KBM-7 (cell line): ENCODE measurements at places on chromosomes 3 and 15.
A peak's percentile ranks its signal among the peaks of the same experiment; 100 is the strongest.

GRCh38 chr3:63232764-63233396, 45.2 kb upstream of the SYNPR start:
- DNase-seq: no peak

DNA sequence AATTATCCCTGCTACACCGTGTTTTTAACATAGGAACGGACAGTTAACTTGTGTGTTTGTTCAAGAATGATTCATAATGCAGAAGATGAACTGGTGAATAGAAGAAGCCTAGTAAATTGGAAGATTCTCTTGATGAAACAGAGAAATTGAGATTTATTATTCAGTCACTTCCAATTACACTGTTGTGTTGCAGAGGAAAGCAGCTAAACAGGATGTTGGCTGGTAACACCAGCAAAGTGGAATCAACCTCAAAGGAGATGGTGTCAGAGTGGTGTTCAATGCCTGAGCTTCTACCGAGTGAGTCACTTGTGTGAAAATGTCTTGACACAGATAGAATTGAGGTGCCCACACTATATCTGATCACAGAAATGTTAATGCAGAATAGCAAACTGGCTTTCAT, 399.6 kb downstream of the LPP start:
- no peak for DNase-seq

DNA sequence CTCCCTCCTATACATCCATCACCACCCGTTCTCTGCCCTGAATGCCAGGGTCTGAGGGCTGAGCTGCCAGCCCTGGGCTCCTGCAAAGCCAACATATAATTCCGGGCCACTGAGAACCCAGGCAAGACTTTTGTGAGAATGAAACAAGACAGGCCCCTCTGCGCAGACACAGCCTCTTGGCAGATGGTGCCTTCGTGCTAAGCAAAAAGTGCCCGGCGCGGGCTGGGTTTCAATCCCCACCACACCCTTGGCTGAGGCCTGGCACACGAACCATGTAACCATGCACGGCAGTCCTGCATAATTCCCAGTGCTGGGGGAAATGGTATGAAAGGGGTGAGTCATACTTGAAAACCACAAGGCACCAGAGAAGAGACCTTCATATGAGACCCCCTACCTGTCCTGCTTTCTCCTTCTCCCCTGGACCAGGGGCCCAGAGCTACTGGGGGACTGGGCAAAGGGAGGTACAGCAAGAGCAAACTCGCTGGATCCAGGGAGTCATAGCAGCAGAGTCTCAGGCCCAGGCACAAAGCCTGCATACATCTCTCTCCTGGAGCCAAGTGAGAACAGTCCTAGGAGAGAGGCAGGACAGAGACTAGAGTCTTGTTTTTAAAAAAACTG, 26.1 kb upstream of the LOXL1 start:
- no peak for DNase-seq

GRCh38 chr15:79773128-79773527, 123.7 kb downstream of the MTHFS start:
- no peak for DNase-seq

DNA sequence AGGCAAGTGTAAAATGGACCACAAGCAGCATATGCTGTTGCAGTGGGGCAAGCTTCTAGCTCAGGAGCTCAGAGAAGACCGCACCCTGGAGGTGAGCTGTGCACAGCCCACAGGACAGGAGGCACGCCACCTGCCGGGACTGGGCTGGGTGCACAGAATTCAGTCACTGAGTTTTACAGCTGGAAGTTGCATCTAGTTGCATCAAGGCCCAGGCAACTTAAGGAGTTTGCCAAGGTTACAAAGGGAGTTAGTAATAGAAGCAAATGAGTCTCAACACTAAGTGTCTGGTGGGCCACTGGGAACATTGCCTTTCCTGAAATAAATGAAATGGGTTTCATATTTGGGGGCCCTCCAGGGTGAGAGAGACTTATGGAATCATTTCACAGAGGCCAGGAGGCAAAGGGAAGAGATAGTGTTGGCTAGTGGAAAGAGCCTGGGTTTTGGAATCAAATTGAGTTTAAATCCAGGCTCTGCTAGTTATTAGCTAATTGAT, 36.0 kb upstream of the TIMP4 start:
- no peak for DNase-seq

DNA sequence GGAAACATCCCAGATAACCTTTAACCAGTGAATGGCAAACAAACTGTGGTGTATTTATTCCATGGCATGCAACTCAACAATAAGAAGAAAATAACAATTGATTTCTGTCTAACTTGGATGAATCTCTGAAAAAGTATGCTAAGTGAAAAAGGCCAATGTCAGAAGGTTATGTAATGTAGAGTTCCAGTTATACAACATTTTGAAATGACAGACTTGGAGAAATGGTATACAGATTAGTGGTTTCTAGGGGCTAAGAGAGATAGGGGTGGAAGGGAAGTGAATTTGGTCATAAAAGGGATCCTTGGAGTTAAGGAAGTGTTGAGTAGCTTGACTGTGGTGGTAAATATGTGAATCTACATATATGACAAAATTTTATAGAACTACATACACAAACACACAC, 269.4 kb upstream of the SUCLG2 start:
- no peak for DNase-seq

GRCh38 chr3:10738688-10739372, 77.2 kb upstream of the SLC6A11 start:
- peak; percentile 80 for DNase-seq

GRCh38 chr3:35224565-35225295, 414.6 kb upstream of the ARPP21 start:
- DNase-seq: no peak

DNA sequence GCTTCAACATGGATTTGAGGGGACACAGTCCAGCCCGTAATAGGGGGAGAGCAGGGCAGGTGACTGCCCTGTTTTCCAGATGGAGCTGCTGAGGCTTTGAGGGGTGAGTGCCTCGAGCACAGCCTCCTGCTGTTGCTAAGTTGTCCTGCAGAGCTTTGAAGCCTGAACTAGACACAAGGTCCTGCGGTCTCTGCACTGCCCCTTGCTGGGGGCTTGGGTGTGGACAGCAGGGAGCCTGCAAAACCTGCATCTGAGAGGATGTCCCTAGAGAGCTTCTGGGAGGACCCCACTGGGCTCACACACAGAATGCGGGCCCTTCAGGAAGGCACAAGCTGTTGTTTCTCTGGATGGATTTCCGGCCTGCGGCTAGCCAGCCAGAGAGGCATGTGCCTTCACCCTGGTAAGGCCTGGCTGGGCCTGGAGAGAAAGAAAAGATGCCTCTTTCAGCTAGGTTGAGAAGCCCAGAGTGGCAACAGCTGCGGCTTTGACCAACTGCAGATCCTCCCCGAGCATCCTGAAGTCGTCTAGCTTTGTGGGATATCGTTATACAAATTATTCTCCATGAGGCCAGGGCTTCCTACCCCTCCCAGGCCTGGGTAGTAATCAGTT, 226.2 kb downstream of the SLCO3A1 start:
- no peak for DNase-seq

DNA sequence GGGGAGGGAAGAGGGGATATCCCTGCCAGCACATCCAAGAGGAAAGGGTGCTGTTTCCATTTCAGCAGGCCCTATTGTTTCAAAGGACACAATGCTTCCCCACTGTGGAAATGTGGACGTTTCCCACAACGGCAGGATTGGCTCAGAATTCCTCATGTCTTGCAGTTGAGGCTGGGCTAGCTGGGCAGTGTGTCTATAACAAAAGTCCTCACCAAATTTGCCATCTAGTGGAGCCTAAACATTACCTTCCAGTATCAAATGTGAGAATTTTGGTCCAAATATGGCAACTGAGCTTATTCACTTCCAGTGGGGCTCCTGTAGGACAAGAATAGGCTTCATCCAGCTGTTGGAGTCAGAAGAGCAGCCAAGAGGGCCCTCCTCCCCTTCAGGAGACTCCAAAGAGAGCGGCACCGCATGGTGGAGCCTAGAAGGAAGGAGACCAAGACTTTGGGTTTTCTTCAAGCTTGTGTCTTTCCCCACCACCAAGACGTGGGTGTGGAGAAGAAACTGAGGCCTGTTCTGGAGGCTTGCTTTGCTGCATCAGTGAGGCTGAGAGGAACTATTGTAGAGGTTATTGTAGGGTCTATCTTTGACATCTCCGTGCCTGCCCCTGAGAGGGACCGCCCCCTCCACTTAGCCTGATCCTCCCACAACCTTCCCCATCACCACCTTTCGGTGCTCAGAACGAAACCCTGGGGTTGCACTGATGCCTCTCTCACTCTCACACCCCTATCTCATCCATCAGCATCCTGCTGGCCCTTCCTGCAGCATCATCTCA, 45.3 kb upstream of the SLCO2A1 start:
- no peak for DNase-seq

- DNase-seq: no peak
These were observed 434.9 kb upstream of the THRB start for GRCh38 chr3:24929521-24929920.

DNA sequence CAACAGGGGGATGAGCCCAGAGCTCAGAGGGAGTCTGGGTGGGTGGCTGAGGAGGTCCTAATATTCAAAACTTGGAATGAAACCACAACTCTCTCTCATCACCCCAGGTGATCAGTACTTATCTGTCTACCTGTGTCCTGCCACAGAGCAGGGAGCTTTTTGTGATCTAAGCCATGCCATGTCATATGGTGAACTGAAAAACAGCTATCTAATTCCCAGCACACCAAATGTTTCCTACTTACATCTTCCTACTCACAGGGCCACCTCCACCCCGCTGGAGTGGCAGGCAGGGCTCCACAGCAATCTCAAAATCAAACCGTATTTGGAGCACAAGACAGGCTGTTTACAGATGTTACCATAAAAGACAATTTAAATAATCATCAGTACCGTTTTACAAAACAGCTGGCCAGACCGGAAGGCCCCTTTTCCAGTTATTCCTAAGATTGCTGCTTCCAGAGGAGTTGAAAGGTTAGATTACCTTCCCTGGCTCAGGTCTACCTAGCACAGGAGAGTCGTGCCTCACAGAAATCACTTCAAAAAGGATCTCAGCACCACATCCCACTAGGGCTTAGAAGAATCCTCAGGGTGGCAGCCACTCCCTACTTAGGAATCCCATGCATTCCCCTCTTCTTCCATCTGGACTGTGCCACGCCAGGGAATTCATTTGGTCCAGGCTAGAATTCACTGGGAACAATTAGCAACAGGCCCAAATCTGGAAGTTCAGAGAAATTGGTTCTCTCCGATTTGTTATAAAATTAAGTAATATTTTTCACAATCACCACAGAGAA, 226.6 kb upstream of the IL12A start:
- DNase-seq: no peak

DNA sequence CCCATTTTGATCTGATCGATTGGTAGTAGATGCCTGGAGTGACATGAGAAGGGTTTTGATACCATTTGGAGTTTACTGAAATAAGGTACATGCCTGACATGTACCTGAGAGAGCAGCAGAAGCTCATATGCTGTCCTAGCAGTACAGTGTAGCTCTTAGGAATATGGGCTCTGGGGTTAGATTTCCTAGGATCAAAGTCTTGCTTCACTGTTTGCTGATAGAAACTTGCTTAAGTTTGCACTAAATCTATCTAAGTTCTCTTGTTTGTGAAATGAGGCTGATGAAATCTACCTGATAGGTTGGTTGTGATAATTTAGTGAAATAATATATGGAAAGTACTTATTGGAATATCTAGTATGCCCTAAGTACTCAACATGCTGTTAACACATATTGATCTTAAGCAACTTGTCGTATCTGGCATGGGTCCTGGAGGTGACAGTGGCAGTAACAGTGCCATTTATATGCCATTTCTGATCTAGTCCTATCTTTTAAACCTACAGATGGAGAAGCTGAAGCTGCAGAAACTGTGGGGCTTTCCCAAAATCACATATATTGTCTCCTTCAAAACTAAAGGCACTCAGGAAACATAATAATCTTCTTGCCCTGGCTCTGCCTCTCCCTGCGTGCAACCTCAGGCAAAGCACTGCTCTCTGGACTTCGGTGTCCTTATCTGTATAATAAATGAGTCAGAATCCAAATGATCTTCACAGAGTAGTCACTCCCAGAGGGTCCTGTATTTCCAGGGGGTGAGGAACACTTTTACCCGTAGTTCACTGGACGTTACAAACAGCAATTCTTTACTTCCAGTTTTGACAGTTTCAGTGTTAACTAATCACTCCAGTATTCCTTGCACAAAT, 223.6 kb upstream of the SETMAR start:
- DNase-seq: no peak

- DNase-seq: no peak
These were observed 18.1 kb upstream of the POC1A start for GRCh38 chr3:52172262-52172757.

- DNase-seq: no peak
These were observed 205.6 kb downstream of the IL20RB start for GRCh38 chr3:137163241-137163871.

DNA sequence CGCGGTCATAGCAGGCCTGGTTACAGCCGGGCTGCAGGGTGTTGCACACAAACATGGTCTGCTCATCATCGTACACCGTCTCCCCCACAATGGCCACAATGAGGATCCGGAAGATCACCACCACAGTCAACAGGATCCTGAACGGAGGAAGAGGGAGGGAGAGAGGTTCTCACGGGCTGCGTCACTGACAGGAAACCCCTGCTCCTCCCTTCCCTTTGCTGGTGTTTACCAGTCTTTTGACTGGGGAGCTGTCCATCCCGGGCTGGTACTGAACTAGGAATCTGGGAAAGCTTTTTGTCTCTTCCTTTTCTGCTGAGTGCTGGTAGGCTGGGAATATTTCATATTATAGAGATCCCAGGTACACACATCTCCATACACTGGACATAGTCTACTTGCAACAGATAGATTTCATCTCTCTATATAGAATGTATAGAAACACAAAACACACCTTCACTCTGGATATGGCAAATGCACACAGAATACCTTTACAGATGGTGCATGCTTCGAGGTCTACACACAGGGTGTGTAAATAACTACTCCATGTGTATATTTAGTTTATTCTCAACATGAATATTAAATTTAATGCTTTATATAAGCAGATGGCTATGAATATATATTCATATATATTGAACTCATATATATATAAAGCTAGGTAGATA, 1.4 kb downstream of the GJD2 start:
- DNase-seq: peak; percentile 77

DNA sequence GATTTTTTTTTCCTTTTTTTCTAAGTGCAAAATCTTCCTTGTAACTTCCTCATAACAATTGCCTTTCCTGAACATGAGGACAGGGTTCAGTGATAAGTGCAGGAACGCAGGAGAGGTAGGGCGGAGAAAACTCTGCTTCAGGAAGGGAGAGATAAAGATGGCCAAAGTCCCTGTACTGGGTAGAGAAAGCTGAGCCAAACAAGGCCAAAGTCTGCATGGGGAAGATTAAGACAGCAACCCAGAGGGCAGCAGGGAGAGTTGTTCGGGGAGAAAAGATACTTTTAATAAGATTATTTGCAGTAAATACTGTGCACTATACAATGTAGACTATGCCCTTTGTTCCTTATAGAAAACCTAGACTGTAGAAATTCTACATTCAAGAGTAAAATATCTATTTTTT, 55.4 kb upstream of the LRRFIP2 start:
- peak; percentile 32 for DNase-seq
